ENCODE measurements at places on chromosomes 1 and 21.

DNA sequence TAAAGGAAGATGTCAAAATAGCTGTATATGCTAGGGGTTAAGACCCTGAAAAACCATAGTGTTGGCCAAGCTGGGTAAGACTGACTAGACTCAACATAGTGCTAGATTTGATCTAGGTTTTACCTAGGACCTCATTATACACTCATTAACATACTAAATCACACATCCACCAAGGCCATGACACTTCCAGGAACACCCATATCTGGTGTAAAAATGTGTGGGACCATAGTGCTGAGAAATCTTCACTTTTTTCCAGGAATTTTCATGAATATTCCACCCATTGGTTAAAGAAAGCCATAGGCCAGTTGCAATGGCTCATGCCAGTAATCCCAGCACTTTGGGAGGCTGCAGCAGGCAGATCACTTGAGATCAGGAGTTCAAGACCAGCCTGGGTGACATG is 34.0 kb upstream of the ACADM start:
- no peak for DNase-seq

GRCh38 chr1:65650682-65651081 is 142.0 kb upstream of the PDE4B start:
- no peak for DNase-seq

GRCh38 chr1:163170975-163171676 is 31.6 kb downstream of the RGS5 start:
- DNase-seq = no peak

DNA sequence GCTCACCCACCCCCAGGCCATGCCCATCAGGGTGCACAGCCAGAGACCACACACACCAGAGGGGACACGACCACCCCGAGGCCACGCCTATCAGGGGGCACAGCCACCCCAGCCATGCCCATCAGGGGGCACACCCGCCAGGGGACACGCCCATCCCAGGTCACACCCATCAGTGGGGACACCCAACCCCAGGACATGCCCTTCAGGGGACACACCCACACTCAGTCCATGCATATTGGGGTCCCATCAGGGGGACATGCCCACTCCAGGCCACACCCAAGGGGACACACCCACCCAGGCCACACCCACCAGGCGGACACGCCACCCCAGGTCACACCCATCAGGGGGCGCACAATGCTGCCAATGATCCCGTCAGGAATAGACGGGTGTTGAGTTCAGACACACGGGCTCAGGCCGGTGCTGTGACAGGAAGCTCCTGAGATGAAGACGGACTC is 20.7 kb downstream of the MCM3AP start:
- DNase-seq = no peak

GRCh38 chr1:183087001-183087400 is 63.8 kb downstream of the LAMC1 start:
- DNase-seq = no peak

All from keratinocyte (primary cell).